Activated CD8-positive, alpha-beta memory T cell treated with anti-CD3 and anti-CD28 coated beads, Interleukin-2, amount 10 ng/mL, durations not matched to agents 7 days and 5 days (primary cell): ENCODE measurements at places on chromosomes 11 and 22.

DNA sequence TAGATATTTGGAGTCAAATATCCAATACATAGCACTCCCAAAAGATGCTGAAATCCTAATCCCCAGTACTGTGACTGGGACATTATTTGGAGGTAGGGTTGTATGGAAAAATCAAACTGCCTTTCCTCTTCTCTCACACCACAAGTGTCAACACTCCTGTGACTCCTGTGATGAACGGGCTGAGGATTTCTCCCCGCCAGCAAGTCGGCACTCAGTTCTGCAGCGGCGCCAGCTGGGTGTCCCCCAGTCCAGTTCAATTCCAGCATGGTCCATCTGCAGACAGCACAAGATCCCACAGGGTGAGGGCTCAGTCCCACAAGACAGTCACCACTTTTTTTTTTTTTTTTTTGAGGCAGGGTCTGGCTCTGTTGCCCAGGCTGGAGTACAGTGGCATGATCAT lies 4.3 kb upstream of the PARVB start:
- no peak for DNase-seq

DNA sequence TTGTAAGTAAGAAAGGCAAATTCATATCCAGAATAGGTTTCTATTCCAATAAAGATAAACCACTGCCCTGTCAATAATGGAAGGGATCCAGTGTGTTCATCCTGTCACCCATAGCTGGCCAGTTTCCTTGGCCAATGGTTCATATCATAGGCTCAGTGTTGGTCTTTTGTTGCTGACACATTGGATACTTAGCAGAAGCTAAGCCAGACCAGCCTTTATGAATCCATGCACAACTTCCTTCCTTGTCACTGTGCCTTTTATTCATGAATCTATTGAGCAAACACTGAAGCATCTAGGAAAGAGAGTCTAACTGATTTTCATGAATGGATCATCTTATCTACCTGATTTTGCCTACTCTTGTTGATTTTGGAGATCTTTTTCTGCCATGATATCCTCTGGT lies 20.0 kb downstream of the OR2AT4 start:
- DNase-seq, result no peak

- DNase-seq, result no peak
These were observed 18.0 kb downstream of the PAAF1 start for GRCh38 chr11:73894725-73895335.

- no peak for DNase-seq
These were observed 261.0 kb downstream of the BRD1 start for GRCh38 chr22:49566693-49567092.

DNA sequence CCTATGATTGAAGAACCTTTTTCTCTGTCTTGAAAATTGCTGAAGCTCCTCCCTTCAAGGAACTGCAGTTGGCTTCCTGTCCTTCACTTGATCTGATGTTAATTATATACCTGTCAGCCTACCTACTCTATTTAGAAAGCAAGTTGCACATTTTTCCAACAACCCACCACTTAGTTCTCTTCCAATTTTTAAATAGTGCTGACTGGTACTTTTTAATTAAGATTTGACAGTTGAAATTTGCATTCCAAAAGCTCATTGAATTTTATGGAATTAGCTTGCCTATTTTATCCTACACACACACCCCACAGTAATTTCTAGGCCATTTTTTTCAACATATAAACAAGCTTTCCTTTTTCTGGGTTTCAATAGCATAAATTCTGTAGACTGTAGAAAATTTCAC lies 820.3 kb upstream of the FAT3 start:
- no peak for DNase-seq

- no peak for DNase-seq
These were observed 79.4 kb downstream of the ATM start for GRCh38 chr11:108302121-108302785.

GRCh38 chr11:26027887-26028286 lies 304.0 kb upstream of the ANO3 start:
- DNase-seq, result no peak

DNA sequence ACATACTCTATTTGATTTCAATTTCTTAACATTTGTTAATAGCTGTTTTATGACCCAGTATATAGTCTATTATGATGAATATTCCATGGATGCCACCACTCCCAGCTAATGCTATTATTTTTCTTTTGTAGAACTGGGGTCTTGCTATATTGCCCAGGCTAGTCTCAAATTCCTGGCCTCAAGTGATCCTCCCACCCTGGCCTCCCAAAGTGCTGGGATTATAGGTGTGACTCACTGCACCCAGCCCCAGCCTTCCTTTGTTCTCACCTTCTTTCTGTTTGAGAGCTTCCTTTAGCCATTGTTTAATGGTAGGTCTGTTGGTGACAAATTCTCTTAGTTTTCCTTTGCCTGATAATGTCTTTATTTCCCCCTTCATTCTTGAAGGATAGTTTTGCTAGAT lies 52.9 kb upstream of the AMOTL1 start:
- DNase-seq, result no peak

DNA sequence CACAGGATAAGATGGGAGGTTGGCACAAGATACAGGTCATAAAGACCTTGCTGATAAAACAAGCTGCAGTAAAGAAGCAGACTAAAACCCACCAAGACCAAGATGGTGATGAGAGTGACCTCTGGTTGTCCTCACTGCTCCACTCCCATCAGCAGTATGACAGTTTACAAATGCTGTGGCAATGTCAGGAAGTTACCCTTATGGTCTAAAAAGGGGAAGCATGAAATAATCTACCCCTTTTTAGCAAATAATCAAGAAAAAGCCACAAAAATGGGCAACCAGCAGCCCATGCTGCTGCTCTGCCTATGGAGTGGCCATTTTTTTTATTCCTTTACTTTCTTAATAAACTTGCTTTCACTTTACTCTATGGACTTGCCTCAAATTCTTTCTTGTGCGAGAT lies 8.7 kb upstream of the PIWIL4 start:
- DNase-seq, result no peak

- no peak for DNase-seq
These were observed 20.3 kb upstream of the PGM2L1 start for GRCh38 chr11:74418509-74418895.

GRCh38 chr11:47489395-47489755 lies 40.4 kb upstream of the RAPSN start:
- DNase-seq, result no peak

GRCh38 chr22:34834059-34834458 lies 231.9 kb upstream of the ISX start:
- DNase-seq, result no peak

GRCh38 chr11:111793863-111794262 lies 27.7 kb upstream of the PPP2R1B start:
- DNase-seq, result no peak

GRCh38 chr11:65400307-65401072 lies 14.1 kb downstream of the FRMD8 start:
- no peak for DNase-seq

DNA sequence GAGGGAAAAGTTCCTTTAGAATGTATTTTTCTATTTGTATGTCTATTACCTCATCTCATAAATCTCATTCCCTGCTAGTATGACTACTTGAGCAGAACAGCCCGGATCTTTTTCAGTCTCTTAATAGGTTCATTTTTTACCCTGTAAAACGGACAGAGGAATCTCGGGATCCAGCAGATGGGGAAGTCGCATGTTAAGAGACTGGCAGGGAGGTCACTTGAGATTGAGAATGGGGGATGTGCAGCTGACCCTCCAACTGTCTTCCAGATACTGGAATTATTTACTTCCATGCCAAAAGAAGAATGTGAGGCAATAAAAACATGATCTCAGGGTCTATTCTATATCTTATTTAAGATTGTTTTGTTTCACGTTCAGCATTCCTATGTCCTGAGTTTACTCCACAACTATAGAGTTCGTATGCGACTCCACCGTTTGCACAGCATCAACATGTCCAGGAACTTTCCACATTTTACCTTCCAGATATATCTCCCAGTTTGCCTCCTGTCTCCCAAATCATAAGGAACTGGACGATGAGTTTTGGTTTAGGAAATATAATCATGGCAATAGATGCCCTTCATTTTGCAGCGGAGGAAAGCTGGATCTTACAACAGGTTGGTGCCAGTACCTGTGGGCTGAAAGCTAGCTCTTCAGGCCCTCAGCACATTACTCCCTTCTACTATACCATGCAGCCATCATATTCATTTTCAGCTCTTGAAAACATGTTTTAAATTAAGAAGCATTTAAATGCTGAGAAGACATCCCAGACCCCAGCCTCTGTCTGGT lies 181.5 kb downstream of the MAML2 start:
- DNase-seq, result no peak

- DNase-seq, result no peak
These were observed 1428.6 kb downstream of the LRRC4C start for GRCh38 chr11:40030867-40031266.

- DNase-seq, result no peak
These were observed 18.6 kb downstream of the ADAMTS8 start for GRCh38 chr11:130409594-130410388.

- DNase-seq, result peak; percentile 21
These were observed 81.4 kb downstream of the TBC1D22A start for GRCh38 chr22:46843821-46844255.

DNA sequence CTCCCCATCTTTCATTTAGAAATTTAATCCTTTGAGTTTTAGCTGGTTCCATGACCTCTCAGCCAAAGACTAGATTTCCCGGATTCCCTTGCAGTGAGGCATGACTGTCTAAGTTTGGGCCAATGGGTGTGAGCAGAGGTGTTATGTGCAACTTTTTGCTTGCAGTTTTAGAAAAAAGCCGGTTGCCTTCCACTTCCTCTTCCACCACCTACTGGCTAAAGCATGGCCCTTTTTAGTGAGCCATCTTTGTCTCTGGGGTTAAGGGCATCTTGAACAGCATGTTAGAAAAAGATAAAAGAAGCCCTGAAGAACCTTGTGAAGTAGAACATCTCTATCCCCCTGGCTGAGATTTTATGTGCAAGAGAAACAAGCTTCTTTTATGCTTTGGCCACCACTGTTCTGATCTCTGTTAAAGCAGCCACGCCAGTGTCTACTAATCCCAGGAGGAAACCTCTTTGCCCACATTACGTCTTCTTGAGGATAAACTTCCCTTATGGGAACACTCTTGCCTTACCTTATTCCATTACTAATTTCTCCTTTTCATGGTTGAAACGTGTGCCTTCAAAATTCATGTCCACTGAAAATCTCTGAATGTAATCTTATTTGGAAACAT lies 279.9 kb downstream of the TENM4 start:
- DNase-seq, result no peak

GRCh38 chr22:37627121-37627520 lies 12.3 kb upstream of the SH3BP1 start:
- DNase-seq, result no peak
